ENCODE measurements at places on chromosomes 7 and 10. TPM values are rescaled to one million over a fixed set of nuclear protein-coding genes. Genes with fewer than 3 reads are reported as not detected.
A peak's percentile ranks its signal among the peaks of the same experiment; 100 is the strongest.

The CABCOCO1 gene
- 9.1 TPM for total RNA-seq

DNA sequence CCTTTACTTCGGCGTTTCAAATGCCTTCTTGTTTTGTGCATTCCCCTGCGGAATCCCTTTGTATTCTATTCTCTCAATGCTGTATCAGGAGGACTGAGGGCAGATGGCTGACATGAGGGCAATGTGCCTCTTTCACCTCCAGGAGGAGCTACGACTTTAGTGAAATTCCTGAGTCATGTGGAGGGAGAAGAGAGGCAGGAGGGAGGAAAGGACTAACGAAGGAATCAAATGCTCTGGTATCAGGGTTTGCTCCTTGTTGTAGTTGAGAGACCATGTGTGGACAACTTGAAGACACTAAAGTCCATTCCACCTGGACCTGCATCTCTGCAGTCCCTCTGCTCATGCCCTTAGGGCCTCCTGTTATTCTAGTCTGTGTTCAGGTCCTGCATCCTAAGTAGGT is 40.2 kb upstream of the PRSS58 start:
- no peak for DNase-seq

DNA sequence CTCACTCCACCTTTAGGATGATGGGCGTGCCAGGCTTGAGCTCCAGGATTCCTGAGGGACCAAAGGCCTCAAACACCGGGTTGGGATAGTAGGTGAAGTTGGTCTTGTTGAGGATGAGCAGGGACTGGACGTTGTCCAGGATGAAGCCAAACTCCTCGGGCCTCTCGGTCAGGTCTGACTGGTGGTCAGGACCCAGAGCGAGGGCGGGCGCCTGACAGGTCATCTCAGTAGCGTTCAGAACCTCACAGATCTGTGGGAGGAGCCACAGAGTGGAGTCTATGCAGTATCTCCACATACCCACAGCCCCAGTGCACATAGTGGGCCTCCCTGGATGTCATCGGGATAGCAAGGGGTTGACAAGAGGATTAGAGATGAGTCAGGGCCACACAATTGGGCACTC is 394.9 kb downstream of the PLXNA4 start:
- DNase-seq: no peak

DNA sequence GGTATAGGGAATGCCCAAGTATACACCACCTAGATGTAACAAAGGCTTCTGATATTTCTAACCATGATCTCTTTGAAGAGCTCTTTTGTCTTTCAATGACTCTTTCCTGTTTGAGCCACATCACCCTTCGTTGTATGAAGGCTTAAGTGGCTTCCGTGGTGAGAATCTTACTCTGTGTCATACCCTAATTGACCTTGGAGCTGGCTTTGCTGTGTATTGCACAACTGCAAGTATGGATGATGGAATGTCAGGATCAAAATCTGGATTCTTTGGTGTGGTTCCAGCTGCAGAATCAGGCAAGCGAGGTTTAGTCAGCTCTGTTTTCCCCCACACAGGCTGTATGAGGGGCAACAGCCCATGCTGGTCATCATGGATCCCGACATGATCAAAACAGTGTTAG is 16.0 kb downstream of the CYP3A43 start:
- DNase-seq: no peak

DNA sequence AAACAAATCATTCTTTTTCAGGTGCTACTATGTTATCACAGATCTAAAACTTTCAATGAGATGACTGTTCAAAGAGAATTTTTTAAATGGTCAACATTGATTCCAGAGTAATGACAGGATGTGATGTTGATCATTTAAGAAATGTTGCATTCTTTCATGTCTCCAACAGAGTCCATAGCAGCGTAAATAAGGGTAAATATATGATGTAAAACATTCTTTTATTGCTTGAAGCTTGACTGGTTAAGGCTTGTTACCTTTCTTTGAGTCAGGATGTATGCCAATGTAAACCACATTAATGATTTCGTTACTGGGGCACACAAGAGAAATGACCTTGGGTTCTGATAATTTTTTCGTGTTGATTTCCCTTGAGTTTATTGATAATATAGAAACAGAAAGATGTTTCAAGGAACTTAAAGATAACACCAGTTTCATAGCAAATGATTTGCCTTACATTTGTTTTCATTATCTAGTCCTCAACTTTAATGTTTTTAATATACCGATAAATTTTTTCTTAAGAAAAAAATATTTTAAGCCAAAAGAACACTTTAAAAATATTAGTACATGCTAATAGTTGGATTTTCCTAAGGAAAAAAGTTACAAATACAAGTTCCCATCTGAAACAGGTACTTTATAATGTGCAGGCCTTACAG is 3.5 kb downstream of the STK17A start:
- DNase-seq: peak; percentile 17
